Activated CD4-positive, alpha-beta T cell treated with anti-CD3 and anti-CD28 coated beads for 4 hours (primary cell): ENCODE measurements at places on chromosomes 5 and 9.
A peak's percentile ranks its signal among the peaks of the same experiment; 100 is the strongest.

DNA sequence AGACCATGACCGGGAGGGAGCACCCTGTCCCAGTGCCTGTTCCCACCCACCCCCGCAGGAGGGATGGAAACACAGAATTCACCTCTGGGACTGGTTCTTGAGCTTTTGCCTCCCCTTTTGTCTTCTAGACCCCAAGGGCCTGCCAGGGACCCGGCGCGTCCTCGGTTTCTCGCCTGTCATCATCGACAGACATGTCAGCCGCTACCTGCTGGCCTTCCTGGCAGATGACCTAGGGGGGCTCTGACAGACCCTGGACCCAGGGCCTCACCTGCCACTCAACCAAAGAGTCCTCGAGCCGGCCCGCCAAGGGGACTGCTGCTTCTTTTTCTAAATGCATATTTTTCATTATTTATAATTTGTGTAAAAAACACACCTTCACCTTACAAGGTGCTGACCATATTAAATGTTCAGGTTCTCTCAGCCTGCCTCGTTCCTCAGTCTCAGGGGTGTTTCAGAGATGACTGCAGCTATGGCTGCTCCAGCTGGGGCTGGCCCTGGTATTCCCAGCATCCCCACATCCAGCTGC lies 16.9 kb downstream of the CARD19 start:
- DNase-seq, result no peak

DNA sequence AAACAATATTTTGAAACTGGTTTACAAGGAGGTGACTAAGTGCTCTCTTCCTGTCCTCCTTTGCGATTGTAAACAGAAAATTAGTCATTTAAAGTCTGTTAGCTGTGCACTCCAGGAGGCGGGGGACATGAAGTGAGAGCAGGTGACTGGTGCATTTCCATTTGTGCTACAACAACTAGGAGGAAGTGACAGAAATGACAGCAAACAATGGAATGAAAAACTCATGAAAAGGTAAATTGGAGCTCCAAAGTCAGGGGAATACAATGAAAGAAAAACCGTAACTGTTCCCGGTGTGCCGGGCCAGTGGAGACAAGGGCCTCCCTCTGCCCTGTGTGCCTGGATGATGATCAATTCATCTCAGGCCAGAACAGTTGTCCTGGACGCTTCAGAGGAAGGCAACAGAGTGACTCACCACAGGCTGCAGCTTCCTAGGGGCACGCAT lies 439.9 kb downstream of the GADD45G start:
- DNase-seq, result no peak

DNA sequence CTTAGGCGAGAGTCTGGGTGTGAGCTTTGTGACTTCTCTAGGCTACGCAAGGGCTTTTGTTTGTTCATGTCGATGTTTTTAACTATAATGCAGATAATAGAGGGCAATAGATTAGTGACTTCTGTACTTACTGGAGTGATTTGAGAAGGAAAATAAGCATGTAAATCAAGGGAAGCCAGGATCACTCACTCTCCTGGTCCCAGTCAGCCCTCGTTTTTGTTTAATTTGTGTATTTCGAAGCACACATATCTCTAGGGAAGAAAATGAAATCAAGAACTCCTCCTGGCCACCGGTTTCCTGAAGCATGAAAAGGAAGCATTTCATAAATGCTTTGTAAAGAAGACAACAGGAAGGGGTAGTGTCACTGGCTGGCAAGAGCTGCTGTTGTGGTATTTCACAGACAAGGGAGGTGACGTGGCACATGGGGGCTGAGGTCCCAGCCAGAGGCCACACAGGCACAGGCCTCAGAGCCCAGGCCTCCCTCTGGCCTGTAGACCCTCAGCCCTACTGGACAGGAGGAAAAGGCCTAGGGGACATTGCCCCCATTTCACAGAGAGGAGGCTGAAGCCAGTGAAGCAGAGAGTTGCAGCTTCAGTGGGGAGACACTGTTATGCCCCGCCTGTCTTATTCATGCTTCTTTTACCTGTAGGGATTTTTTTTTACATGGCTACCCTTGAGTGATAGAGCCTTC lies 34.1 kb downstream of the IRF1 start:
- peak; percentile 55 for DNase-seq

- peak; percentile 17 for DNase-seq
Observed at GRCh38 chr5:963673-964531, 44.7 kb upstream of the NKD2 start.

- no peak for DNase-seq
Observed at GRCh38 chr9:96136992-96137670, 164.8 kb downstream of the HSD17B3 start.

DNA sequence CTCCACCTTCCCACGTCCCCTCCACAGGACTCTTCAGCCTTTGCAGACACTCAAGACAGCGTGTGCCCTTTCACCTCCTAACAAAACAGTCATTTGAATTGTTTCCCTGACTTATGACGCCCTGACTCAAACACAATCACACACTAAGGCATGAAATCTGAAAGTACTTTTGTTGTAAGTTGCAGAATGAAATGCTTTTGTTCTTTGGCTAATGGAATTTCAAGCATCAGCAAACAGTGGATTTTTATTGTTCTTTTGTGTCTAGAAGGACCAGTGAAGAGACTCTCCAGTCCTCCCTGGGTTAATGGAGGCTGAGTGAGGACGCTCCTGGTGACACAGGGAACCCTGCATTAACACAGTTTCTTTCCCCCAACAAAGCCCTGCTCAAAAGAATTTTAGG lies 380.1 kb downstream of the CTNND2 start:
- no peak for DNase-seq

- no peak for DNase-seq
Observed at GRCh38 chr5:74067748-74068541, 441.9 kb downstream of the ARHGEF28 start.

- no peak for DNase-seq
Observed at GRCh38 chr5:120052916-120053828, 410.9 kb upstream of the PRR16 start.

GRCh38 chr5:127040796-127041520 lies 10.6 kb upstream of the MARCHF3 start:
- DNase-seq, result no peak

GRCh38 chr5:164119806-164120447 lies 614.5 kb downstream of the MAT2B start:
- DNase-seq, result no peak

DNA sequence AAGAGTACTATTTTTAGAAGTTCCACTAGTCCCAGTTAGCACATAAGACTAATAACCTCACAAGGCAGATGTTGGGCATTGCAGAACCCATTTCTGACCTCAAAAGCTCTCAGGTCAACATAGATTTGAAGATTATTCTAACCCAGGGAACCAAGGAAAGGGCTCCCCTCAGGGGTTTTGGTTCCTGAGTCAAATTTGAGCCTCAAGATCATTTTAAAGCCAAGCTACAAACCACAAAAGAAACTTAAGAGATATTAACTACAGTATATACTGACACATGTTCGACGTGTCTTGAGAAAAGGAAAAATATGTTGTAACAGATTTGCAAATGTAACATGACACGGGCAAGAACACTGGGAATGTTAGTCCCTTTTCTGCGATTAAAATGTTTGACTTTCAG lies 88.6 kb downstream of the GNAQ start:
- no peak for DNase-seq

DNA sequence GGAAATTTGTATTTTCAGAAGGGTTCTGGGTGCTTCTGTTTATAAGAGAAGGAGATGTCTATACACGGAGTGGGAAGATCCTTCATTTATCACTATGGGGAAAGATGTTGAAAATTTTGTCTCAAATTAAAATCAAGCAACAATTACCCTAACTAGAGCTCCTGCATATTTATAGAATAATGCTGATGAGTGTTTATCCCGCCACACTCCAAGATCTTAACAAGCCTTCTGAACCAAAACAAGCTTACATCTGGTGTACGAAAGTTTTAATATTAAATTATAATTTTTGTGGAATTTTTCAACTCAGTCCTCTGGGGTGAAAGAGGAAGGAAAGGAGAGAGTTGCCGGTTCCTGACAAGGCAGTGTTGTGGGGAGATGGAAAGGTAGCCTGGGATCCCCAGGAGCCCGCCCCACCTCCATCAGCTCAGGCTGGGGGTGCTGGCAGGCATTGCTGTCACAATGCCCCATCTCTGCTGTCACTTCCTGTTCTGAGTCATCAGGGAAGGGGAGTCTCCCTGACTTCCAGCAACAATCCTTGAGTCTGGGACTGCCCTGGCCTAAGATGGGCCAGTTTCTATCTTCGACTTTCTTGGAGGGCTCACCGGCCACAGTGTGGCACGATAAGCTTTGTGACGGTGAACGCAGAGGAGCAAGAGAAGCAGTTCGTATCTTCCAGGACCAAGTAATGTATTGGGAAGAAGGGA lies 64.5 kb downstream of the ERAP1 start:
- DNase-seq, result no peak

- no peak for DNase-seq
Observed at GRCh38 chr5:79021753-79022152, 36.6 kb upstream of the ARSB start.

GRCh38 chr9:104826911-104827310 lies 63.0 kb downstream of the NIPSNAP3B start:
- no peak for DNase-seq

DNA sequence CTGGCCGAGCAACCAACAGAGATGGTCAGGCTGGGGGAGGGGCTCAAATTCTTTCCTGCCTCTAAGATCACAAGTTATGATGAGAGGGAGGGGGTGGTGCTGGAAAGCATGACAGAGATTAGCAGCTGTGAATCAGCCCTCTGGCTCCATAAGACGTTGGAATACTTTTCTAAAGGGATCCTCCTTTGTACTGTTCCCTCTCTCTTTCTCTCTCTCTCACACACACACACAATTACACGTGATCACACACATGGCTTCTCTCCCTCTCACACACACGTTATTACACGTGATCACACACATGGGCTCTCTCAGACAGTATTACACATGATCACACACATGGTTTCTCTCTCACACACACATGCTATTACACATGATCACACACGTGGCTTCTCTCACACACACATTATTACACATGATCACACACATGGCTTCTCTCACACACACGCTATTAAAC lies at the start of gene SLC45A2:
Gene SLC45A2 (minus strand): TSS at position 23 of the 454 bp plus-strand sequence. CDS start 110 bp downstream, outside the sequence.
- DNase-seq, result no peak

DNA sequence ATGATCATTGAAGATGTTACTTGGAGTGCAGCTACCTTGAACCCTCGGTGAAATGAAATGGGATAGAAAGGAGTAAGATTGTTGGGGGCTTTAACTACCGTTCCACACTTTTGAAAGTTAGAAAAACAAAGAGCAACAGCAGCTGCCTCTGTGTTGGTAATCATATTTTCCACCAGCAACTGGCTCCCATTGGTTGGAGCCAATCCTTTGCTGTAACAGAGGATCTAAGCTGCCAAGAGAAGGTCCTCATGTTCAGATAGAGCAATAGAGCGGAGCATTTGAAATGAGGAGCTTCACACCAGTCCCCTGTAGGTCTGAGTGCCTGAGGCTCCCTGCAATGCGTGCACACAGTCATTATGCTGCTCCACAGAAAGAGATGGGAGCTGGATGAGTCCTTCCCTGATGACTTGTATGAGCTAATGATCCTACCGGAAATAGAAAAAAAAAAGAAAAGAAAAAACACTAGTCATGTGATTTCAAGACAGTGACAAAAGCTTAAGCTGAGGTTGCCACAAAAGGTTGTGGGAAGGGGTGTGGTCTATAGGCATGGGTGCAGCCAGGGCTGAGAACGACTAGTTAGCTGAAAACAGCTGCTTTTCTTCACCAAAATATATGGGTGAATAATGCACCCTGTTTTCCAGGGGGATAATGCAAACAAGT lies 300.7 kb downstream of the MLLT3 start:
- DNase-seq, result peak; percentile 47

DNA sequence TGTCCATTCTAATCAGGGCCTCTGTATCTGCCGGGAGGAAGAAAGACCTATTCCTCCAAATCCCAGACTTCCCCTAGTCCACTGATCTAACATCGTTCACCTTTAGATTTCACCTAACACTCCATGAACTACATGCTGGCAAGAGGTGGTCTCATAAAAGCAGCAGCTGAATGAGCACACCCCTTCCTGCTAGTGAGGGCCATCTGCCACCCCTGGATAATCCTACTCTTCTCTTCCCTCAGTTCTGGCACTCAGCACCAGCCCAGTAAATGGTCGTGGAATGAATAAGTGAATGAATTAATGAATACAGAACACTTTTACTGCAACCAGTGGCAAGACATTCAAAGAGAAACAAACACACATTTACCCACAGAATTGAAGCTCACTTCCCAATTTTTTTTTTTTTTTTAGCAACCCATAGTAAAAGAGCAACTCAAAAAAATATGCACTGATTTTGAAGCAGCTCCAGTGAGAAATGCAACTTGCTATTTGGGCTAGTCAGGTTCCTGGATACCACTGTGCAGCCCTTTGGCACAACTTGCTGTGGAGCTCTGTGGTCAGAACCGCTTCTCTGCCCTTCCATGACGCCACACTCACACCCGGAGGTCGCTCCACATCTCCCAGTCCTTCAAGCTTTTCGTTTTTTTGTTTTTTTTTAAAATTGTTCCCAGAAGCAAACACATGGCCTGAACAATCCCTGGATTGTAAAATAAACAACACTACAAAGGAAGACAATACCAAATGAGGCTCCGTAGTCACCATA lies 6.2 kb downstream of the RNF183 start:
- no peak for DNase-seq

- DNase-seq, result no peak
Observed at GRCh38 chr5:93272108-93272507, 308.9 kb downstream of the NR2F1-AS1 start.

DNA sequence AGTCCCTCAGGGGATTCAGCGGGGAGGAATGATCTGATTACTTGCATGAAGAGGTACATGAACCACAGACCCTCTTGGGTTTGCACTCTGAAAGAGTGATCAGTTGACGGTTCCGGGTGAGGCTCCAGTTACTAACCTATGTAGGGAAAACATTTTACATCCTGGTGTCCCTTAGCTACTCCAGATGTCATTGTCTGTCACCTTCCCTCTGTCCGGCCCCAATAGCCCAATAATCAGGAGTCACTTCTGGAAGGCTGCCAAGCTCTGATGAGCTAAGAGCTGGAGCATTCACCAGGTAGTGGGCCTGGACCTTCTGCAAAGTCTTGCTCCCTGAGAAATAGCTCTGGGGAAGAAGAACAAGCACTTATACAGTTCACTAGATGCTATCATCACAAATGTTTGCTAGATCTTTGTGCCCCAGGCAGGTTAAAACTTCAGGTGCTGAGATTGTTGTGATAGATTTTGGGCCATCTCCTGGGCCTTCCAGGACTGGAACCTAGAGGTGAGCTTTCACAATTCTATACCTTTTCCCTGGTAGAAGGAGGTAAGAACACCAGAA lies 64.5 kb downstream of the ENTREP1 start:
- DNase-seq, result no peak

DNA sequence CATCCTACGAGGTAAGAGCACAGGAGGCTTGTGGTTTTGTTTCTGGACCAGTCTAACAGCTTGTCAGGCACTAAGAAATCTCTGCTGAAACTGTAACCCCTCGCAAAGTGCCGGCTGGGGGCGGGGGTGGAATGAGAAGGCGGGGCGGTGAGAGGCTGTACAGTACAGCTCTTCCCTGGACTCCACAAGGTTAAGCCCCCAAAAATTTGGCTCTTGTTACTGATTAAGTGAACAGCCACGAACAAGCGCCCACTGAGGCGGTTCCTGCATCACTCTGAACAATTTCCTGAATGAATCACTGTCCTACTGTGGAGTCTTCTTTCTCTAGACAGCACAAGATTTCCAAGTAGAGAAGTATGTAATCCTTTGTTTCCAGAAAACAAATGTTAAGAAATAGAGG lies 6.8 kb downstream of the FBP2 start:
- no peak for DNase-seq

- DNase-seq, result no peak
Observed at GRCh38 chr5:178625679-178626483, 969 bp downstream of the CLK4 start.
